ENCODE measurements at places on chromosomes 16 and 17. TPM values are rescaled to one million over a fixed set of nuclear protein-coding genes. Genes with fewer than 3 reads are reported as not detected.
A peak's percentile ranks its signal among the peaks of the same experiment; 100 is the strongest.

GRCh38 chr17:40415390-40415789, 2.3 kb downstream of the TOP2A start:
- DNase-seq: no peak

- DNase-seq: no peak
Measured at GRCh38 chr16:83715217-83715920, 92.4 kb upstream of the HSBP1 start.

DNA sequence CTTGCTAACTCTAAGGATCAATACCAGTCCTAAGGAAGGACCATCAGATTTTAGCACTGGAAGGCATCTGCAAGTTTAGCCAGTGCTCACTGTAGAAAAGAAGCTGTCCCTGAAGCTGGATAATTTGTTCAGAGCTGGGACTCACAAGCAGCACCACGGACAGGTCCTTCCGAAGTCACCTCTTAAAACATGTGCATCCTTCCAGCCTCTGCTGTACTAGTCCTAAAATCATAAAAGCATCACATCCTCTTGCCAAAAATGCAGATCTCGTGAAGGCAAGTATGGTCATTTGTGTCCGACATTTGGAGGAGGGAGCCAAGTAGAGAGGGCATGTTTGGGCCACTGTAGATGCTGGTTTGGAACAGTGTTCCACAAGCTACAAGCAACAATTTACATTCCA, 506.9 kb downstream of the RBFOX1 start:
- DNase-seq: no peak

GRCh38 chr17:4010754-4011153, 46.5 kb upstream of the ATP2A3 start:
- DNase-seq: no peak

GRCh38 chr17:51740531-51740930, 418.0 kb downstream of the CA10 start:
- no peak for DNase-seq

GRCh38 chr16:56870276-56870888, 5.4 kb downstream of the SLC12A3 start:
- DNase-seq: no peak

- no peak for DNase-seq
Measured at GRCh38 chr17:70040336-70040735, 34.7 kb upstream of the KCNJ16 start.

- DNase-seq: peak; percentile 51
Measured at GRCh38 chr17:72634621-72635020, 457.9 kb downstream of the SLC39A11 start.

DNA sequence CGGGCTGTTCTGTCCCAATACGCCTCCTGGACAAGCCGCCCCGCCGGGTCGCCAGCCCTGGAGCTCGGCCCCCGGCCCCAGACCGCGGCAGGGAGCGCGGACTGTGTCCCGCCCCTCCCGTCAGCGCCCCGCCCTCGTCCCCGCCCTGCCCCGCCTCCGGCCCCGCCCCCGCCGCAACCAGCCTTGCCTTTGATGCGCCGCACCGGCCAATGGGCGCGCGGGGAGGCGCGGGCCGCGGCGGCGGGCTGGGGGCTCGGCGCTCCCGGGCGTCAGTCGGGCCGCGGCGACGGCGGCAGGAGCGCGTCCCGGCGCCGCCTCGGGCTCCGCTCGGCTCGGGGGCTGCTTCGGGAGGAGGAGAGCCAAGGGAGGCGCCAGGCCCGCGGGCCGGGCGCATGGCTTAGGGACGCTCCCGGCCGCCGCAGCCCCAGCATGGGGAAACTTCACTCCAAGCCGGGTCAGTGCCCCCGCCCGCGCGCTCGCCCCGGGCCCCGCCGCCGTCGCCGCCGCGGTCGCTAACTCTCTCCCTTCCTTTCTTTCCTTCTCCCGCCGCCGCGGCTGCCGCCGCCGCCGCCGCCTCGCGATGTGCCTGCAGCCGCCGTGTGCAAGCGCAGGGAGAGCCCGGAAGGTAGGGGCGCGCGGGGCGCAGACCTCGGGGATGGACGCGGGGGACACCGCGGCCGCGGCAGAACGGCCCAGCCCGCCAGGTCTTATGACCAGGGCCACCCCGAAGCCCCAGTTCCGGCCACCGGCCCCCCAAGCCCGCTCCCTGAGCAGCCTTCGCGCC, at the start of gene NKD1:
Gene NKD1 (plus strand): TSS at position 272 of the 784 bp plus-strand sequence. CDS start 158 bp downstream, at position 430.
- peak; percentile 74 for DNase-seq

GRCh38 chr17:43014649-43015542, 7.3 kb downstream of the VAT1 start:
- DNase-seq: no peak

DNA sequence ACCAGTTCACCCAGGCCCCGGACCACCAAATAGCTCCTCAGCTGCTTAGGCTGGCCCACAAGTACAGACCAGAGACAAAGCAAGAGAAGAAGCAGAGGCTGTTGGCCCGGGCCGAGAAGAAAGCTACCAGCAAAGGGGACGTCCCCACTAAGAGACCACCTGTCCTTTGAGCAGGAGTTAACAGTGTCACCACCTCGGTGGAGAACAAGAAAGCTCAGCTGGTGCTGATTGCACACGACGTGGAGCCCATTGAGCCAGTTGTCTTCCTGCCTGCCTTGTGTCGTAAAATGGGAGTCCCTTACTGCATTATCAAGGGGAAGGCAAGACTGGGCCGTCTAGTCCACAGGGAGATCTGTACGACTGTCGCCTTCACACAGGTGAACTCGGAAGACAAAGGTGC, 15.4 kb downstream of the FOXF1 start:
- no peak for DNase-seq

GRCh38 chr16:83301971-83302370, 505.8 kb upstream of the HSBP1 start:
- DNase-seq: no peak

DNA sequence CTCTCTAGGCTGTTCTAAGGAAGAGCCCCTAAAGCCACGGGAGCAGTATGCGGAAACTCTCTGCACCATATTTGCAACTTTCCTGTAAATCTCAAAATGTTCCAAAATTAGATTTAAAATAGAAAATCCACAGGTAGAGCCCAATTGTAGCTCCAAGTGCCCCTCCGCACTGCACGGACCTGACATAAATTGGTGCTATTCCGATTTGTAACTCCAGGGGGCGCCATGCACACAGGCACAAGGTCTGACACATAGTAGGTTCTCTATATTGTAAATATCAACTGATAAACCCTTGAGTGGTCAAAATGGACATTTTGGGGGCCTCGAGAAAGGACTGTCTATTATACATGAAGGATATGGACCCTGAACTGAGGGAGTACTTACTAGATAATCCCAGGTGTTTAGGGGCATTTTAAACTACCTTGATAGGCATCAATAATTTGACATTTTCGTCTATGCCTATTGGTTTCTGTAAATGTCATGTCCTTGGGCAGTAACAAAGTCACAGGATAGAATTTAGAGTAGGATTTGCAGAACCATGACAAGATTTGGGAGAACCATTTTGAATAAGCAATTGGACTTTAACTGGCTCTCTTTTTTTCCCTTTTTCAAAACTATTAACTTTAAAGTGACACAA, 36.6 kb upstream of the TMEM132E start:
- DNase-seq: peak; percentile 52

DNA sequence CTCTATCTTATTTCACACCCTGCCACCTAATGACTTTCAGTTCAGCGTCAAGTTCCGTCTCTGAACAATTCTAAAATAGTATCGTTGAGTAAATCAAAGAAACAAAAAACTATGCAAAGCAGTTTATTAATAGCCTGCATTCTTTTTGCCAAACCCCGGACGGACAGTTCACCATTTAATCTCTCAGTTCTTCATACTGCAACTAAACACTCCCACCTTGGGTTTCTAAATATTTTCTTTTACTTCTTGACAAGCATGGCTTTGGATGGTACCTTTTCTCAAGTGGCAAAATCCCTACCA, 1.2 kb downstream of the MYH11 start:
- DNase-seq: no peak

DNA sequence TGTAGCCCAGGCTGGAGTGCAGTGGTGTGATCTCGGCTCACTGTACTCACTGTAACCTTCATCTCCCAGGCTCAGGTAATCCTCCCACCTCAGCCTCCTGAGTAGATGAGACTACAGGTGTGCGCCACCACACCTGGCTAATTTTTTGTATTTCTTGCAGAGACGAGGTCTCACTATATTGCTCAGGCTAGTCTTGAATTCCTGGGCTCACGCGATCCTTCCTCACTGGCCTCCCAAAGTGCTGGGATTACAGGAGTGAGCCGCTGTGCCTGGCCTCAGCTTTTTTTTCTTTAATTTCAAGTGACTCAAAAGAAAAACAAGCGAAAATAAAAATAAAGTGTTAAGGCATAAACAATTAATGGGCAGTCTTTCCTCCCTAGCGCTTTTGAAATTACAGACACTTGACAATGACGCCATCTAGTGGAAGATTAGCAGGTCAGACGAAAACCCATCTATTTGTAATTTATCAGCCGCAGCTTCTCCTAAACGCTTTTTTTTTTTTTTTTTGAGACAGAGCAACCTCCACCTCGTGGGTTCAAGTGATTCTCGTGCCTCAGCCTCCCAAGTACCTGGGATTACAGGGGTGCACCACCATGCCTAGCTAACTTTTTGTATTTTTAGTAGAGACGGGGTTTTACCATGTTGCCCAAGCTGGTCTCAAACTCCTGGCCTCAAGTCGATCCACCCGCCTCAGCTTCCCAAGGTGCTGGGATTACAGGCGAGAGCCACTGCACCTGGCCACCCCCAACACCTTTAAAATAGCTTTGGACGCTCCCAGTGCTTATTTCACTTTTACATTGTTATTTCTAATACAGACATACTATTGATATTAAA, 28.1 kb upstream of the PECAM1 start:
- no peak for DNase-seq

DNA sequence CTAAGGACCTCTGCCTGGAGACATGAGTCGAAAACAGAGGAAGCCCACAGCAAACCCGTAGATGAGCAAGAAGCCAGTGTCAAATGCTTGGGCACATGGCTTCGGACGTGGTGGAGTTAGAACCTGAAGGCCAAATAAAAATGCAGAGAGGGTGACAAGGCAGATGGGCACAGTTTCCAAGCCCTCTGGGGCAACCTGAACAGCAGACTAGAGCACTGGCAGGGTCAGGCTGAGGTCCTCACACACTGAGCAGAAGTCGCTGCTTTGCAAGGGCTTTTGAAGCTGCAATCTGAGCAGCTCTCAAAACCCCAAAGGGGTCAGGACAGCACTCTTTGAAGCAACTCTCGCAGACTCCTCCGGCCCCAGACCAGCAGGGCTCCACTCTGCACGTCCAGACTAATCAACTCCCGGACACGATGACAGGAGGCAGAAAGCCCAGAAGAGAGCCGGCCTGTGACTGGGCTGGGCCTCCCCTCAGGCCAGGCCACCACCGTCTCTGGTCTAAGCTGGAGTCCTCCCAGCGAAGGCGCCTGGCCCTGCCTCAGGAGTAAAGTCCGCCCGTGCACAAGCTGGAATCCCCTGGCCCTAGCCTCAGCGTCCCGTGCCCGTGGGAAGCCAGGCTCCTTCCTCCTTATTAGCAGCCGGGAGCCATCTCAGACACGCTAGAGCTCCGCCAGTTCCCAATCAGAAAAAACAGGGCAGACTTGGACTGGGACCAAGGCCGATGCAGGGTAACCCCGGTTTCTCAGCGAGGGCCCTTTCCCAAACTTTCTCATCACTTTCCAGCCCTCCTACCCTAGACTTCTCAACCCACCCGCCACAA, 924 bp downstream of the SMARCD2 start:
- no peak for DNase-seq

DNA sequence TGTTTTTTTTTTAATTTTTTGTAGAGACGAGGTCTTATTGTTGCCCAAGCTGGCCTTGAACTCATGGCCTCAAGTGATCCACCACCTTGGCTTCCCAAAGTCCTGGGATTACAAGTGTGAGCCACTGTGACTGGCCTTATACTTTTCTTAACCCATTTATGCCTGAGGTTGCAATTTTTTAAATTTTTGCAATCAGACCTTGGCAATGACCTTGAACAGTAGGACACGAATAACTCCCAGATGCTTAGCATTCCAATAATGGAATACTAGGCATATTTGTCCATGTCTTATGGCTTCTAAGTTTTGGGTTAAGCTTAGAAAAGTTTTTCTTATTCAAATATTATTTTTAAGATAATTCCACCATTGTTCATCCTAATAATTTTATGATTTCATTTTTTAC, 28.3 kb upstream of the TMEM97 start:
- no peak for DNase-seq

DNA sequence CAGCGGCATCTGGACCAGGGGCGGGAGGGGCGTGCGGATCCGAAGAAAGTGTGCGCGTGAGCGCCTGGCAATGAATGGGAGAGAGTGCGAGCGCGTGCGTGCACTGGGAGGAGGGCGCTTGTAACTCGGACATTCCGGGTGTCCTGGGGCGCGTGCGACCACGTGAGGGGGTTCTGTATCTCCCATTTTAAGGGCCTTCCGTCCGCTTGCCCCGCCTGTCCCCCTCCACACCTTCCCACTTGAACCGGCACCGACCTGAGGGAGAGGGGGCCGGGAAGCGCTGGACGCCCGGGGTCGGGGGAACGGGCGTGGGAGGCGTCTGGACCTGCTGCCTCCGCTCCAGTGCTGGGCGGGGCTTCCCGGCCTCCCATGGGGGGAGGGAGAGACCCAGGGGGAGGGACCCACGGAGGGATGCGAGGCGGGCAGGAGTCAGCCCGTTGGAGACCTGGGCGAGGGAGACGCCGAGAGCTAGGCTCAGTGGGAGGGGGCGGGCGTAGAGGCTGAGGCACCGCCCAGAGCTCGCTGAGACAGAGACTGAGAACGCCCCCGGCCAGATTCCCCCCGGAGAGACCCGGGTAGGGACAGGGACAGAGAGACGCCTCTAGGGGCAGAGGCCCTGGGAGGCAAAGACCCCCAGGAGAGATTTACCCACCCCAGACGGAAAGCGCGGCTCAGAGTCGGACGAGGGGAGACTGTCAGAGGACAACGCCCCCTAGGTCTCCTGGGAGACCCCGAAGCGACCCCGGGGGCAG, at the start of gene KREMEN2:
Gene KREMEN2 (plus strand): TSS at position 553 of the 752 bp plus-strand sequence. CDS start 246 bp downstream, outside the sequence.
- DNase-seq: no peak

DNA sequence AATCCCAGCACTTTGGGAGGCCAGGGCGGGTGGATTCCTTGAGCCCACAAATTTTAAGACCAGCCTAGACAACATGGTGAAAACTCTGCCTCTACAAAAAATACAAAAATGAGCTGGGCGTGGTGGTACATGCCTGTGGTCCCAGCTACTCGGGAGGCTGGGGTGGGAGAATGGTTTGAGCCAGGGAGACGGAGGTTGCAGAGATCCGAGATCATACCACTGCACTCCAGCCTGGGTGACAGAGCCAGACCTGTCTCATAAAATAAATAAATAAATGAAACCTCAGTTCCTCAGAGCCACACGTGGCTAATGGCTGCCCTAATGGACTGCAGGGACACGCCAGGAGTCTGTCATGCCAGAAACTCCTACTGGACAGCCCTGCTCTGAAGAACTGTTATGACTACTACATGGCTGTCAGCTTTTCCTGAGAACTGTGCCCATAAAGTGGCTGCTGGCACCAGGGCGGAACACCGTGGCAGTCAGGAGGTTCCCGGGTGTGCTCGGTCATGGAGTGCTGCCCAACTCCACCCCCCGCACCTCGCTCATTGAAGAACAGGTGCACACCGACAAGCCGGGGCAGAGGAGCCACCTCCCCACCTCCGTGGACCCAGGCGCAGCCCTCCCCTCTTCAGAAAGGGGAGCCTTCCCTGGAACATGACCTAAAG, 4.3 kb downstream of the TMEM11 start:
- DNase-seq: no peak

- DNase-seq: no peak
Measured at GRCh38 chr16:72621651-72622050, 426.3 kb downstream of the ZFHX3 start.

The CD300H gene
- total RNA-seq: not detected

The ENKD1 gene
- total RNA-seq: 7.4 TPM

The DHX38 gene
- 70.2 TPM for total RNA-seq

The SLC5A10 gene
- not detected for total RNA-seq

The TBC1D3B gene
- total RNA-seq: 9.5 TPM

The PRR35 gene
- total RNA-seq: not detected

The SDR42E1 gene
- total RNA-seq: 5.9 TPM

The METTL26 gene
- total RNA-seq: 67.5 TPM

The RSL1D1 gene
- total RNA-seq: 146 TPM

Measured in activated CD4-positive, alpha-beta memory T cell treated with anti-CD3 and anti-CD28 coated beads, Interleukin-2, amount 10 ng/mL, durations not matched to agents 7 days and 5 days (primary cell).